Dermis lymphatic vessel endothelial cell (primary cell): ENCODE measurements at places on chromosomes 12 and 14. TPM values are rescaled to one million over a fixed set of nuclear protein-coding genes. Genes with fewer than 3 reads are reported as not detected.

TAS2R46 gene
- 1.5 and 1.6 TPM in 2 replicates for total RNA-seq

RILPL2 gene
- total RNA-seq, result 3.1 and 4.4 TPM in 2 replicates

DNM1L gene
- total RNA-seq, result 54.9 and 79.2 TPM in 2 replicates

ATG2B gene
- 17.7 and 22.8 TPM in 2 replicates for total RNA-seq

SLC15A4 gene
- total RNA-seq, result 22.4 and 24.6 TPM in 2 replicates

SLC6A12 gene
- total RNA-seq, result 0.11 and 0.26 TPM in 2 replicates

MORN3 gene
- 0.17 and 0.33 TPM in 2 replicates for total RNA-seq

PLEKHG7 gene
- not detected in 2 replicates for total RNA-seq

ENDOU gene
- under 0.01 and 0.11 TPM in 2 replicates for total RNA-seq

TPH2 gene
- not detected in 2 replicates for total RNA-seq

CLEC1A gene
- total RNA-seq, result 14.4 and 15.8 TPM in 2 replicates

TWF1 gene
- total RNA-seq, result 95.7 and 165 TPM in 2 replicates

RNASE3 gene
- total RNA-seq, result not detected in 2 replicates

SNX6 gene
- total RNA-seq, result 93.8 and 133 TPM in 2 replicates
